ENCODE measurements at places on chromosomes 12 and 14. TPM values are rescaled to one million over a fixed set of nuclear protein-coding genes. Genes with fewer than 3 reads are reported as not detected.

Gene CGRRF1
- 9.4 TPM for total RNA-seq

Gene B4GALNT1
- total RNA-seq: 5.3 TPM

Gene KRT73
- total RNA-seq: not detected

Gene SIX1
- 0.57 TPM for total RNA-seq

Gene MLXIP
- 35.5 TPM for total RNA-seq

Gene TPH2
- not detected for total RNA-seq

Gene UBE3B
- total RNA-seq: 53.7 TPM

Gene ALDH1L2
- total RNA-seq: 30.5 TPM

Gene RNASE7
- total RNA-seq: not detected

Gene GARIN6
- not detected for total RNA-seq

Gene BIN2
- total RNA-seq: not detected

All from placental pericyte (primary cell).